Activated CD4-positive, alpha-beta T cell treated with anti-CD3 and anti-CD28 coated beads for 1 hour (primary cell): ENCODE measurements at places on chromosomes 12 and 14.

DNA sequence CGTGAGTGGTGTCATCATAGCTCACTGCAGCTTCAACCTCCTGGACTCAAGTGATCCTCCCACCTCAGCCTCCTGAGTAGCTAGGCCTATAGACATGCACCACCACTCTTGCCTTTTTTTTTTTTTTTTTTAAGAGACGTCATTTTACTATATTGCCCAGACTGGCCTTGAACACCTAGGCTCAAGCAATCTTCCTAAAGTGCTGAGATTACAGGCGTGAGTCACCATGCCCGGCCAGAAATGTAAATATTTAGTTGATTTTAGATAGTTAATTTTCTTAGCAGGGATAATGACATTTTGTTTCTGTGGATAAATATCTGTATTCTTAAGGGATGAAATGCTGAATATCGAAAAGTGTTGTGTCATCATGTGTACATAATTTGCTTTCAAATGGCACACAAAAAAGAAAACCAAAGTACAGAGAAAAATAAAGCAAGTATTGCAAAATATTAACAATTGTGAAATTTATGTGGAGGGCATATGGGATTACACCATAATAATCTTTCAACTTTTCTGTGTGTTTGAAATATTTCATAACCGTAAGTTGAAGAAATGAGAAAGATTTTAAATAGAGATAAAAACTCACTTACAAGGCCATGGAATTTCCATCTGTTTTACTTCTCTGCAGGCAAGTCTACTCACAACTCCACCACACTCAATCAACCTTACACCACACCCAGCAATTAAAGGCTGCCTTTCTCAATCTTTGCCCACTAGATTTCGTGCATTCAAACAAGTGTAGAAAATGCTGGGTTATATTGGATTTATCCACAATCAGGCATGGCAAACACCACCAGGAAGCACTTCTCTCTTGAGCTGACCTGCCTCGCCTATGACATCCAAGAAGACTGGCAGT is 93.7 kb downstream of the SPTSSA start:
- DNase-seq = no peak

DNA sequence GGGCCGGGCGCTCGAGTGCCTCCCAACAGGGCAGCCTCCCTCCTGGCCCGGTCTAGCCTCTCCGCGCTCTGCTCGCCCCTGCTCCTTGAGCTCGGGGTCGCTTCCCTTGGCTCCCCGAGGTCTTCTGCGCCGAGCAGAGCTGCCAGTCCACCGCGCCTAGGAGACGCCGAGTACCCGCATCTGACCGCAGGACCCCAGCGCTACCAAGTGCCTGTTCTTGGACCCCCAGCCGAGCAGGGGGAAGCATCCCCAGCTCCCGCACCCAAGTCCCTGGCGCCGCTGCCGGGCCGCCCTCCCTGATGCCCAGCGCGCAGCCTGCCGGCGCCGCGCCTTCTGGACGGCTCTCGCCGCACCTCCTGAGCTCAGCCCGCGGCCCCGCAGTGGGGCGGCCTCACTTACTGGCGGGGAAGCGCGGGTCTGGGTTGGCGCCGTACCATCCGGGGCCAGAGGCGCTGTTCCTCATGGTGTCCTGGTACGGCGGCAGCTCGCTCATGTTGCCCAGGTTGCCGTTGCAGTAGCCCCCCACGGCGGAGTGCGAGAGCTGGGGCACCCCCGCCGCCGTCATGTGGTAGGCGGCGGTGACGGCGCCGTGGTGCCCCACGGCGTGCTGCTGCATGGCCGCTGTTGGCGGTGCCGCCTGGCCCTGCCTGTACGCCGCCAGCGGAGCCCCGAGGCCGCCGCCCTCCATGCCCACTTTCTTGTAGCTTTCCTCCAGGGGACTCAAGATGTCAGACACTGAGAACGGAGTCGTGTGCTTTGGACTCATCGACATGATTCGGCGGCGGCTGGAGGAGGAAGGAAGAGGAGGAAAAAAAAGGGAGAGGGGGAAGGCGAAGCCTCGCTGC is 1.2 kb downstream of the NKX2-1 start:
- no peak for DNase-seq

GRCh38 chr12:95796982-95797289 is 6.4 kb upstream of the NTN4 start:
- DNase-seq = no peak

DNA sequence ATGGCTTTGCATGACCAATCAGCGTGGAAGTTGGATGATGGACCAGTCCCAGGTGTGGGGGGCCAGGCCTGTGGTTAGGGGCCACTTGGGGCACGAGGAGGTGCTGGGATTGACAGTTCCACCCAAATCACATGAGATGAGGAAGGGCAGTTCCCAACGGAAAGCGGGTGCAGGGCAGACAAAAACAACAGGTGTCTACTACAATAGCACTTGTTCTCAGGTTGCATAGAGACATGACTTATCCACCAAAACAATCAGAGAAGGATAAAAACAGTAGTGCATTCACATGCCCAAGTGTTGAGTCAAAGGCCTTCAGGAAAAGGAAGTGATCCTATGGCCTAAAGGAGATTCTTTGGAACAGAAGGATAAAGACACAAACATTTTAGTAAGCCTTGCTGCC is 14.6 kb upstream of the EIF2B2 start:
- DNase-seq = no peak

- DNase-seq = no peak
These were observed 87.5 kb downstream of the PLXNC1 start for GRCh38 chr12:94235848-94236247.

- no peak for DNase-seq
These were observed 119.1 kb upstream of the FAR2 start for GRCh38 chr12:29030006-29030405.

- no peak for DNase-seq
These were observed 16.1 kb downstream of the CCNK start for GRCh38 chr14:99497341-99497740.

DNA sequence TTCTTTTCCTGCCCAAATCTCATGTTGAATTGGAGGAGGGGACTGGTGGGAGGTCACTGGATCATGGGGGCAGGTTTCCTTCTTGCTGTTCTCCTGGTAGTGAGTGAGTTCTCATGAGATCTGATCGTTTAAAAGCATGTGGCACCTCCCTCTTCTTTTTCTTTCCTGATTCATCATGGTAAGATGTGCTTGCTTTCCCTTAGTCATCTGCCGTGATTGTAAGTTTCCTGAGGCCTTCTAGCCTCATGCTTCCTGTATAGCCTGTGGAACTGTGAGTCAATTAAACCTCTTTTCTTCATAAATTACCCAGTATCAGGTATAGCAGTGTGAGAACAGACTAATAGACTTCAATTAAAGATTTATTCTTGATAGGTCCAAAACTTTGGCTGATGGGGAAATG is 83.5 kb downstream of the CAND1 start:
- DNase-seq = no peak

DNA sequence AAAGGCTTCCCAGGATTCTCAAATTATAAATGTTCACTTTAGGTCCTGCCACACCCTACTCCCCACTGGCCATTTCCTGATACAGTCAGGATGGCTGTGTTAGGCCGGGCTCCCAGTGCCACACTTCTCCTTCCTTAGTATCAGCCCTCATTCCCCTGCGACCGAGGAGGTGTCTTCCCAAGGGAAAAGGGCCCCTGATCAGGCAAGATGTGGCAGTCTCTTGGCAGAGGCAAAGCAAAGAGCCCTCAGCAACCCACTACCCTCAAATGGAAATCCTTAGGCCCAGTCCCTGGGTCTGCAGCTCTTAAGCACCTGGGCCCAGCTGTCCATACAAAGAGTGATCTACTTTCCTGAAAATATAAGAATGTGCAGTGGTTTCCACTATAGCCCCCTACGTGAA is 96.5 kb upstream of the VASH1 start:
- DNase-seq = no peak

GRCh38 chr12:43898474-43898873 is 62.6 kb downstream of the TMEM117 start:
- DNase-seq = no peak

- DNase-seq = no peak
These were observed 274.7 kb downstream of the DAD1 start for GRCh38 chr14:22314183-22314820.

- no peak for DNase-seq
These were observed 29.8 kb downstream of the KCNA1 start for GRCh38 chr12:4939418-4940023.

DNA sequence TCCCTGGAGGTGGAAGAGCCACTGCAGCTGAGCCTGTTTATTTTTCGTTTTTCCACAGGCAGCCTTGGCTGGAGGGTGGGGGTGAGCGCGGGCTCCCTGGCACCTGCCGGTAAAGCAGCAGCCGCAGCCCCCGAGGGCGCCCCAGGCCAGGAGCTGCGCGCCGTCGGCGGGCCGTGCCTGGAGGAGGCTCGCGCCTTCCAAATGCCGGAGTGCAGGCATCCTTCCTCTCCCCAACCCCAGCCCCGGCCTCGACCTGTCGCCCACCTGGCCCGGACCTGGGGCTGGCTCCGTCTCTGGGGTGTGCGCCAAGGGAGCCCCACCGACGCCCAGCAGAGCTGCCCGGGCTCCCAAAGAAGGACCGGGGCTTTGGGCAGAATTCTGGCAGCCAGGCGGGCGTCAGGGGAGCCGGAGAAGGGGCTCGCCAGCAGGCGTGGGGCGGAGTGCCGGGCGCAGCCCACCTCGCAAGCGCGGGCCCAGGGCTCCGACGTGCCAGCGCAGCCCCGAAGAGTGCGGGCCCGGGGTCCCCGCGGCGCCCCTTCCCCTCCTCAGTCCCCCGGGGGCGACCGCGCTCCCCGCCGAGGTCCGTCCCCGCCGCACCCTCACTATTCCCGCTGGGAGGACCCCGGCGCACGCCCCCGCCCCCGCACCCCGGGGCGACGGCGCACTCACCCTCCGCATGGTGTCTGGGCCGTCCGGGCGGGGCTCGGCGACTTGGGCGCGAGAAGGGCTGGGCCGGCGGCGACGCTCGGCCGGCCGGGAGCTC is 130.3 kb downstream of the NDUFA12 start:
- DNase-seq = no peak

GRCh38 chr12:47798382-47798948 is 21.2 kb downstream of the HDAC7 start:
- DNase-seq = no peak

DNA sequence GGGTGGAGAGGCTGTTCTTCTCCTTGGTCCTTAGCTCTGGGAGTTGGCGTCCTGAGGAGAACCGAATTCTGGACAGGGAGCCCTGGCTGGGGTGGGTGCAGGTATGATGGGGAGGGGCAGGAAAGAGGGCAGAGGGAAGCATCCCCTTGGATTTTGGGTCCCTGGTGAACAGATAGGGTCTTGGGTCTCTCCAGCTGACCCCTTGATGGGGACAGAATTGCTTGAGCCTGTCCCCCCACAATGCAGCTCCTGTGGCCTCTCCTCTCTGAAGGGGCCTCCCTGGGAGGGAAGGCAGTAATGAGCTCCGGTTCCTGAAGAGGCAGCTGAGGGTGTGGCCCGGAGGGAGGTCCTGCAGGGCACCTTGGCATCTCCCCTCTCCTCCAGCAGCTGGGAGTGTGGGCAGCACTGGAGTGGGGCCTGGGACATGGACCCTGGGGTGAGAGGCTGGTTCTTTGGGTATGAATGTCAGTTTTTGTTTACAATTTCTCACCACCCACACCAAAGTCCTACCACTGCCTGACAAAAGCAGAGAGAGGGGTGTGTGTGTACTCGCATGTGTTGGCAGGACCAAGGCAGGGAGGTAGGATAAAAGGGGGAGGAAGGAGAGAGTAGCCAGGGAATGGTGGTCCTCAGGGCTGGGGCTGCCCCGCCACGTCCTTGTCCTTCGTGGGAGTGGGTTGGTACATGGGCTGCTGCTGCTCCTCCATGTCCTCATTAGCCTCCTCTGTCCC is 7.7 kb upstream of the CEBPE start:
- no peak for DNase-seq

GRCh38 chr14:74259513-74259912 is 20.3 kb downstream of the VSX2 start:
- no peak for DNase-seq

DNA sequence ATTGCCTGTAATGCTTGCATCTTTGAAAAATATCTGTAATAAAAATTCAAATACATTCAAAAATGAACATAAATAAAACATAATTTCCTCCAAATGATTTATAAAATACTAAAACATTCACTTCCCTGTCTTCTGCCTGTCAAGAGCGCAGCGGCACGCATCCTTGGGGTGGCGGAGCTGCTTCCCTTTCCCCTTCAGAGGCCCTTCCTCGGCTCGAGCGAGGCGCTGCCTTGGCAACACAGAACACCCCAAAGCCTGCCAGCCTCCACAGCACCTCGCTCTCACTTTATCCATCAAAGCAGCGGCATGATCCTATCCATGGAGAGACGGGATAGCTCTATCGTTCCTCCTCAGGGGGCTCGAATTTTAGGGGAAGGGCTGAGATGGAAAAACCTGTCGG is 146.2 kb downstream of the GXYLT1 start:
- DNase-seq = no peak

DNA sequence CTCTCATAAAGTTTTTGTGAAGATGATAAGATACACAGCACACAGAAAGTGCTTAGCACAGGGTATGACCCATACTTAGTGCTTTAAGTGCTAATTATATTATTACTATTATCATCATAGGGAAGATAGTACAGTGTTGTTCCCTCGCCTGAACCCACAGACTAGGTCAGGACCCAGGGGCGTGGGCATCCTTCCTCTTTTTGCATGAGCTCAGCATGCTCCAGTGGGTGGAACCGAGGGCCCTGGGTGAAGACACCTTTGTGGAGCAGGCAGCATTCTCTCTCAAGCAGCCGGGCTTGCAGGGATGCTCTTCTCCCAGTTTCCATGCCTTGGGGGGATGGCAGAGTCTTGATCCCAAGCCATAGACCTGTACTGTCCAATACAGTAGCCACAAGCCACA is 34.8 kb downstream of the CRACR2A start:
- no peak for DNase-seq

GRCh38 chr14:96146131-96146771 is 58.4 kb upstream of the BDKRB2 start:
- no peak for DNase-seq

- no peak for DNase-seq
These were observed 1.8 kb upstream of the CCDC198 start for GRCh38 chr14:57495416-57495815.

DNA sequence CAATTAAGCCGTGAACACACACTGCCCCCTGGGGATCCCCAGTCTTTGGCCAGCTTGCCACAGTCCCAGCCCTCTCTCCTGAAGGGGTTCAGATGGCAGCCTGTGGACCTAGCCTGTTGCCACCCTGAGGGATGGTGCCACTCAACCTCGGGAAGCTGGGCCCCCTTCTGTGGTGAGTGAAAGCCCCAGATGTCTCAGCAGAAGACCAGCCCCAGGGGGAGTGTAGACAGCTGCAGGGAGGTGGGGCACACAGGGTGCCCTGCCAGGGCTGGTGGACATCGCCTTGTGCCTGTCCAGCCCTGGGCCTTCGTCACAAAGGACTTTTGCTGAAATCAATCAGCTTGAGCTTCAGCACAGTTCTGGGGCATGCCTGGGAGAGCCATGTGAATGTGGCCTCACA is 32.4 kb downstream of the C14orf132 start:
- no peak for DNase-seq

- no peak for DNase-seq
These were observed 580.2 kb downstream of the ETNK1 start for GRCh38 chr12:23204933-23205778.

GRCh38 chr14:100586153-100586402 is 1.1 kb downstream of the BEGAIN start:
- no peak for DNase-seq

- no peak for DNase-seq
These were observed 134.9 kb upstream of the CCDC196 start for GRCh38 chr14:66351310-66351709.

GRCh38 chr12:10385166-10385613 is 4.7 kb downstream of the KLRK1 start:
- DNase-seq = no peak

- no peak for DNase-seq
These were observed 26.9 kb downstream of the TCP11L2 start for GRCh38 chr12:106329231-106329982.
